ENCODE measurements at places on chromosomes 12 and 14.

GRCh38 chr12:63915105-63915800 lies 70.8 kb downstream of the SRGAP1 start:
- no peak for DNase-seq

GRCh38 chr14:51846631-51847488 lies 13.6 kb upstream of the GNG2 start:
- no peak for DNase-seq

GRCh38 chr12:68406134-68406576 lies 74.0 kb upstream of the MDM1 start:
- peak; percentile 48 for DNase-seq

- DNase-seq, result no peak
These were observed 848 bp downstream of the CTDSP2 start for GRCh38 chr12:57845478-57846284.

- no peak for DNase-seq
These were observed 785.2 kb downstream of the GALC start for GRCh38 chr14:87207756-87208155.

- no peak for DNase-seq
These were observed 309.4 kb downstream of the VRK1 start for GRCh38 chr14:97106609-97107008.

GRCh38 chr12:117187421-117187820 lies 2.8 kb downstream of the FBXO21 start:
- DNase-seq, result no peak

- DNase-seq, result no peak
These were observed 26.2 kb downstream of the TMEM30B start for GRCh38 chr14:61254808-61255526.

DNA sequence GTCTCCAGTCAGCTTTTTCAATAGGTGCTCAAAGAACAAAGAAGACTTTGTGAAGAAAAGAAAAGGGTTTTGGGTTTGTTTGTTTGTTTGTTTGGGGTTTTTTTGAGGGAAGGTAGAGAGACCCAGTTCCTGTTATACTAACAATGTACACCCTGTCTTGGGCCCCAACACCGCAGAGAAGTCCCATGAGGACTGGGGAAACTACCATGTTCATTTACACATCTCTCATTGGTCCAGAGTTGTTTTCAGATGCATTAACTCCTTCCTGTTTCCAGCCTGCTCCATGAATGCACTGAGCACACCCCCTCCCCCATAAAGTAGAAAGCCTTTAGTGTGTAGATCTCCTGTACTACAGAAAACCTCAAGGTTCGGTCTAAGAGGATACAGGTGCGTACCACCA lies 51.1 kb upstream of the SLC8A3 start:
- no peak for DNase-seq

DNA sequence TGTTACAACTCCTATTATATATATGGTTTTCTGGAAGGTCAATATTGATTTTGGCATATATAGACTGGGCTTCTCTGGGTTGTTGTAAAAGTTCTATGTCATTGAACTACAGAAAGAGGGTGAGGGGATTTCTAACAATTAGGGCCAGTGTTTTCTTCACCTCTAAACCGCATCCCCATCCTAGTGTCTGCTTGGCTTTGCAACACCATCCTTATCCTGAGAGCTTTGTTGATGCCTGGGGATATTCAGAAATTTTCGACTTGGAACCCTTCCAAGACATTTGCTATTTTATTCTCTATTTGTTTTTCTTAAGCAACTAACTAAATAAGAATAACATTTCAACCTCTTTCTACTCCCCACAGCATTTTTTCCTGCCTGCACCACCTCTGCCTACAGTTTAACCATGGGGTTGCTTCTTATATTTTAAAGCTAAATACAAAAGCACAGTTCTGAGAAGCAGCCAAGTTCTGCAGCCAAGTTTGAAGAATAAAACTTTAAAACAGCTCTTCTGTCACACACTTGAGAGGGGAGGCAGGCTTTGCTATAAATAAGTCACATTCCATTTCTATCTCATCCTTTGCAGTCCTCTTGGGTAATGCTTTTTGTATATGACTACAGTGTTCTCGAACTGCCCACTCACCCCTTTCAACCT lies 53.4 kb downstream of the RGS6 start:
- DNase-seq, result no peak

- no peak for DNase-seq
These were observed 5.1 kb downstream of the PIANP start for GRCh38 chr12:6695313-6696045.

- DNase-seq, result no peak
These were observed 42.0 kb downstream of the KCNK13 start for GRCh38 chr14:90103808-90104207.

DNA sequence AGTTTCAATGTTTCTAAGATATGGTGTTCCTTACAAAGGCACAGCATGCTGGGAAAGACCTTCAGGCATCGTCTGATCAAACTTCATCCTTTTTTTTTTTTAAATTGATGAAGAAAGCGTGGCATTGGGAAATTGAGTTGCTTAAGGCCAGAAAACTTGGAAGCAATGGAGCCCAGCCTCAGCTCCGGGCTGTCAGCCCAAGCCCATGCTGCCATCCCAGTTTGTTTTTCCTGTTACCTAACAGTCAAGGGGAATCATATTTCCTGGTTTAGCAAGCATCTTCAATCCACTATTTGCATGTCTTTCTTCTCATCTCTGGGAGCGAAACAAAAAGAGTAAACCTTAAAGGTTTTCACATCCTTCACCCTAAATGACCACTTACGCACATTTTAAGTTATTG lies 200.2 kb downstream of the CHST11 start:
- no peak for DNase-seq

DNA sequence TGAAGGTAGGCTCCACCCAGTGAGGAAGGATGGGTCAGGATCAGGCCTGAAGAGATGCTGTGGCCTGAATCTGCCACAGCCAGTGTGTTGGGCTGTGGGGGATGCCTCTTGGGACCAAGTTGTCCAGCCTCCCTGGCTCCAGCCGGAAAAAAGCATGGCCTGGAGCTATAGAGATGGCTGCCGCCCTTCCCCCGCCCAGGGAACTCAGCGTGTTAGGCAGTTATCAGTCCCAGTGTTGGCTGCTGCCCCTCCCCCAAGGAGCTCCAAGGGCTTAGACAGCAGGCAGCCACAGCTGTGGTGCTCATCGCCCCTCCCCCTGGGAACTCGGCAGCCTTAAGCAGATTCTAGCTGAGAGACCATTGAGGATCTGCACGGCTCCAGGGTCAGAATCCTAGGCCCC lies 158.0 kb downstream of the CAPZA3 start:
- DNase-seq, result no peak

DNA sequence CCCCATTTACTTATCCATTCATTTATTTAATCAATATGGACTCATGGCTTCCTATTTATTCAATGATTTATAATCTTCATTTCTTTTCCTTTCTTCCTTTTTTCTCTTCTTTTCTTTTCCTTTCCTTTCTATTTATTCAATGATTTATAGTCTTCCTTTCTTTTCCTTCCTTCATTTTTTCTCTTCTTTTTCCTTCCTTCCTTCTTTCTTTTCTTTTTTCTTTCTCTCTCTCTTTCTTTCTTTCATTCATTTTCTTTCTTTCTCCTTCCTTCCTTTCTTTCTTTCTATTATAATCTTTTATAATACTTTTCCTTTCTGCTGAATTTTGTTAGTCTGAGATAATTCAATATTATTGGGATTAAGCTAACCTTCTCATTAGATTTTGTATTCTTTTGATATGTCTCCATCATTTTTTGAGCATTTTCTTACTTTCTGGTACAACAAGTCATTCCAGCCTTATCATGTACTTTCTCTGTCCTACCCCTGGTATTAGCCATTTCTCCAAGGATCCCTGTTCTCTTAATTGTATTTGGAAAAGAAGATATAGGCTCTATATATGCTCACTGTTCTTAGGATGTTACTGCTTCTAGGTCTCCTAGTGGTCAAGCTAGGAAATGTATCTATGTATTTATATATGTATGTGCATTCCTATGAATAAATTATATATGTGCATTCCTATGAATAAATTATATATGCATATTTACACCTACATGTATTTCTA lies 12.1 kb downstream of the LACRT start:
- no peak for DNase-seq

DNA sequence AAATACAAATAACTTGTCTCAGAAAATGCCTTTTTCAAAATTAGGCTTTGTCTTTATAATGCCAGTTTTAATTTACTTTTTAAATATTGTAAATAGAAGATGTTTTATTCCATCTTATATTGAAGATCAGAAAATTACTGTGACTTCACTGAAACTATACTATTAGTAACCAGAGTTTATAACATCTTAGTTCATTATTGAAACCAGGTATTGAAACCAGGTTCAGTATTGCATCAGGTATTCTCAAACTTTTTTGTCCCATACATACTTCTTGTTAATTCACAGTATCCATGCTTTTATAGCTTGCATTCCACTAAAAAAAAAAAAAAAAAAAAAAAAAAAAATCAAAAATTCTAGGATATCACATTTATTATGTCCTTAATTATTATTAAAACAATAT lies 227.5 kb downstream of the GXYLT1 start:
- DNase-seq, result no peak

- DNase-seq, result no peak
These were observed 62.7 kb downstream of the ATG14 start for GRCh38 chr14:55348766-55349453.

- no peak for DNase-seq
These were observed 992.7 kb upstream of the USP15 start for GRCh38 chr12:61267474-61267873.

GRCh38 chr12:84542289-84542688 lies 370.3 kb downstream of the SLC6A15 start:
- no peak for DNase-seq

DNA sequence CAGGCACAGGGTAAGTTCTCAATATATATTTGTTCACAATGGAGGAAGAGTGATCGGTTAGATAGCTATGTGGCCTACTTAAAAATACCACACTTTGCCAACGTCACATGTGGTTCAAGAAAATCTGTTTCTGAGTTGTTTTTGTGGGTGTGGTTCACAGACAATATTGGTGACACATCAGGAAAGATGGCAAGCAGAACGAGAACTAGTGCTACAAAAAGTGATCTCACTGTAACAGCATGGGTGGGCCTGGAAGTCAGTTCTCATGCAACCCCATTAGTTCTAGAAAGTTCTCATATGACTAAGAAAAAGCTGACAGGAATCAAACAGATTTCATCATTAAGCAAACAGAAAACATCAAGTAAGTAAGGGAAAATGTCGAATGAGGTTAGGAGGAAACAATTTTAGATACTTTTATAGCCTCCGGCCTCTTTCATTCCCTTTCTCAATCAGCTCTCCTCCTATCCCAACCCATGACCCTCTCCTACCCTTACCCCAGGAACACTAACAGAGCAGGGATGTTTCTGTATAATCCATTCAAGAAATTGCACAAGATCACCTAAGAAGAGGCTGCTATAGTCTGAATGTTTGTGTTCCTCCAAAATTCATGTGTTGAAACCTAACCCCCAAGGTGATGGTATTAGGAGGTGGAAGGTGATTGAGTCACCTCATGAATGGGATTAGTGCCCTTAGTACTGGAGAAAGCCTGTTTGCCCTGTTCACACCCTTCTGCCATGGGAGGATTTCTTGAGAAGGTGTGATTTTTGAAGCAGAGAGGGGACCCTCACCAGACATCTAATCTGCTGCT lies 15.5 kb upstream of the NTN4 start:
- DNase-seq, result peak; percentile 73

DNA sequence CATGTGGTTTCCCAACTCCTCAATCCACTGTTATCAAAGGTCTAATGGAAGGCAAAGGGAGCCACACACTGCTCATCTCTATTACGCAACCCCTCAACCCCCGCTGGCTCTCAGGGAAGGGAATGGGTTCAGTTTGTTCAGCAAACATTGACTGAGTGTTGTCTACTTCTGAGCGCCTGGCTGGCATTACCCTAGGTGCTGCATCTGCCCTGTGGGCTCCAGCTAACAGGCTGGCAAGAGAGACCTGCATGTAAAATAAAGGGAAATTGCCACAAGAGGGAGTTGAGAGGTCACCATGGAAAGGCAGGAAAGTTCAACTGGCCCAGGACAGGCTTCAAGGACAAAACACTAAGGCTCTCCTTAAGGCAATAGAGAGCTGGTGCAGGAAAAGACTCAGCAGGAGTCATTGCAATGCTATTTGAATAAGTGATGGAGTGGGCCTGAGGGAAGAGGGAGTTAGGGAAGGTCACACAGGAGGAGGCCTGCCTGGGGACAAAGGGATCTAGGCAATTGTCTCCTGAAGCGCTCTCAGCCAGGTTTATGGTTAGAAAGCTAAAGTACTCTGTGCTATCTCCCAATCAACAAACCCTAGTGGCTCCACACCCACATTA lies 5.5 kb upstream of the ZNF740 start:
- no peak for DNase-seq

- DNase-seq, result peak; percentile 98
These were observed 22.9 kb upstream of the KTN1 start for GRCh38 chr14:55556929-55557623.

DNA sequence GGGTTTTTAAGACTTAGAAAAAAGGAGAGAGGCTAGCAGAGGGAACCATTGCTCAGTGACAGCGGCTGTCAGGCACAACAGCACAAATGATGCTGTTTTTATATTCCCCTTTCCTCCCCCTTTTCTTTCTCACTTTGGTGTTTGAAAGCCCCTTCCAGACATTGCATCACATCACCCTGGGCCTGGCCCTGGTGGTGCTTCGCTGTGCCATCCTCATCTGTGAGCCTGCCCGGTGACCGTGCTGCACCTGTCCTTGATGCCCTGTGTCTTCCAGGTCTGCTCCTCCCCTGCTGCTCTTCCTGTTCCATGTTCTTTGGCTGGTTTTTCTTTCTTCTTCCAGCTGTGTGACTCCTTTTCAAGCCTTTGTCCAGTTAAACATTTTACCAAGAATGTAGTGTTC lies 24.8 kb downstream of the KLC1 start:
- DNase-seq, result no peak

- DNase-seq, result no peak
These were observed 13.5 kb upstream of the NRDE2 start for GRCh38 chr14:90345239-90345557.

GRCh38 chr12:53670971-53671370 lies 4.9 kb downstream of the ATP5MC2 start:
- no peak for DNase-seq

DNA sequence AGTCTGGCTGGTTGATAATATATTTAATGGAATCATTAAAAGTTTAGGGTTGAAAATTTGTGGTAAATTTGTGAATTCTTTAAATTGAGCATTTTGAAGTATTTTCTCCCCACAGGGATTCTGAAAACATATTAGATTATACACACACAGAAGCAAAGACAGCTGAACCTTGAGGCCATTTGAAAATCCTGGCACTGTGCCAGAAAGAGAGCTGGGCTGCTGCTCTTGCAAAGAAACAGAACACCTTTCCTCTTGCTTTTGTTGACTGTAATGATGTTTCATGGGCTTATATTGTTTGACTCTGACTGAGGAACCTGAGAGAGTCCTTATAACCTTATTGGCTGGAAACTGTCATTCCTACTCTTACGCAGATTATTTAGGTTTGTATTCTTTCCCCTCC lies 4.8 kb downstream of the RNF34 start:
- no peak for DNase-seq

DNA sequence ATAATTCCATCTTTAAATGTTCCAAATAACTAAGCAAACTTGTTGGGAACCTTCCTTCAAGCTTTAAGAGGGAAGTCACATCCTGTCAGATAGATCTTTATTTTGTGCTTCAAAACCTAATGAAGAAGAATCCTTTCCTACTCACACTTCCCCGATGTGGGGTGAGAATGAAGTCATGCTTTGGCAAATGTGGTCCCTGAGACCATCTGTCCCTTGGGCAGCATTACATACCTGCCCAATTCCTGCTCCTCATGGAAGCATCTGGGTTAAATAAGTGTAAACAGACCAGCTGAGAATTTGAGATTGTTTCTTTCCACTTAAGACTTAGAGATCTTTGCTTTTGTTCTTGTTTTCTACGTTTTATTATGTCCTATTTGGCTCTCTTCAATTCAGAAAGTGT lies 606.0 kb upstream of the TMEM132C start:
- DNase-seq, result no peak
